ENCODE measurements at places on chromosomes 2 and 18.

DNA sequence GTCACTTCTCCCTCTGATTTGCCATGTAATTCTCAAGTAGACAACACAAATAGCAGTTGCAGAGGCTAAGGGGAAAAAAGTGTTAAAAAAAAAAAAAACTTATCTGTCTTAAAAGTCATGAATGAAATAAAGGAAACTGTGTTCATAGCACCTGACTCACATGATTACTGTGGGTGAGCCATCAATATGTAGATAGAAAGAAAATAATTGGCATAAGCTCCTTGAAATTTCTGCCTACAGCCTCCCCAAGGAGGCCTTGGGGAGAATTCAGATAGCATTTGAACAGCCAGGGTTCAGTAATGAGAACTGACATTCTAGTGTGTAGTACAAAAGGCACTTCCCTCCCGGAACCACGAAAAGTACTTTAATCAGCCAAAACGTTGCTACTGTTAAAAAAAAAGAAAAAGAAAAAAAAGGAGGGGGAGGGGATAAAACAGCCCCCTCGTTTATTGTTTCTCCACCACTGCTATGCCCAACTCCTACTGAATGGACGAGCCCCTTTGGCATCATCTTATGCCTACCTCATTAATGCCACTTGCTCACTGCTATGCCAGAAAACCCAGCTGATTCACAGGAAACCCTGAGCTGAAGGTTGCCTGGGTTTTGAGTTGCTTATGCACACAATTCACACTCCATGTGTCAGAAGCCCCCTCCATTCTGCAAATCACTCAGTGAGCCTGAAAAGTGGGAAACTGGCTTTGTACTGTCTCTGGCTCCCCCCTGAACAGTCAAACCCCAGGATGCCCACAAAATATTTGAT is 65.5 kb upstream of the KLF7 start:
- no peak for DNase-seq

GRCh38 chr2:62313449-62314227 is 117.7 kb downstream of the B3GNT2 start:
- no peak for DNase-seq

DNA sequence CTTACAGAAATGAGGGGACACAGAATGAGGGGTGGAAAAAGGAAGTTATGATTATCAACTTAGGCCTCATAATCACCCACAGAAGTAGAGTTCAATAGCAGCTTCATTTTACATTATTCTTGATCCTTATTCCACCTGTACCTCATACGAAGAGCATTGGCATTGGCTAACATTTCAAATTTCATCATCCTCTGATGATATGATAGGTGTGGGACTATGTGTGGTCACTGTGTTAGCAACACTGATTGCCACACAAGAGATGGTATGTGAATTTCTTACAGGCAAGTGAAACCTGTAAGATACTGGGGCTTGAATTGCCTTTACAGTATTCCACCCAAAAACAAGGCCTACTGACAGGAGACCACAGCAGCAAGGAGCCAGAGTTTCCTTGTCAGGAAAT is 14.0 kb upstream of the HAT1 start:
- DNase-seq: no peak

DNA sequence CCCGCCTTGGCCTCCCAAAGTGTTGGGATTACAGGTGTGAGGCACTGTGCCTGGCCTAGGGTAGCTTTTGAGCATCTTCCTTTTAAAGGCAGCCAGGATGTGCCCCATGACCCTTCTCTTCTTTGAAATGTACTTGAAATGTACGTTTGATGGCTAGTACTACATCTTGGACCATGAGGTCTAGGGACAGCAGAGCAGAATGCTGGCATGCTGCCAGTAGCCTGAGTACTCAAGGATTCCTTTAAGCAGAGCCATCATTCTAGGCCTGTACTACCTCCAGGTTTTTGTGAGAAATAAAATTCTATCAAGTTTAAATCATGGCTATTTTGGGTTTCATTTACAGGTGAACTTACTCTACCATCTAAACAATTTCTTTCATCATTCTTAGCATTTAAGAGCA is 2.9 kb upstream of the EML6 start:
- DNase-seq: no peak

DNA sequence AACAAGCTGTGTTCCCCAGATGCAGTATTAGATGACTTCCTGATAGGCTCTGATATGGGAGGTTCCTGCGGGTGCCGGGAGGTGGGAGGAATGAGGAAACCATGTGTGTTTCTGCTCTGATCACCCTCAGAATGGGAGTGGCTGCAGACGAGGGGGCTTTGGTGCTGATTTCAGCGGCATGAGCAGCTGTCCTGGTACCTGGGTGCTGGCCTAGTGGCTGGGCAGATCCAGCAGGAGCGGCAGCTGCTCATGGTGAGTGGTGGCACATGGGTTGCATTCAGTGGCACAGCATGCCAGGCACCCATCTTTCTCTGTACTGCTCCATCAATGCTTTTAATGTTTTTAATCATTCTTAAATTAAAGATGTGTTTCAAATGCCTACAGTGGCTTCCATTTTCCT is 177.2 kb upstream of the NETO1 start:
- no peak for DNase-seq

GRCh38 chr2:152651834-152652233 is 65.4 kb downstream of the PRPF40A start:
- DNase-seq: no peak

GRCh38 chr2:228131833-228132232 is 49.7 kb downstream of the SPHKAP start:
- no peak for DNase-seq

- DNase-seq: no peak
Measured at GRCh38 chr2:112995346-112995920, 9.8 kb upstream of the IL36A start.
